ENCODE measurements at places on chromosomes 6 and 20.

DNA sequence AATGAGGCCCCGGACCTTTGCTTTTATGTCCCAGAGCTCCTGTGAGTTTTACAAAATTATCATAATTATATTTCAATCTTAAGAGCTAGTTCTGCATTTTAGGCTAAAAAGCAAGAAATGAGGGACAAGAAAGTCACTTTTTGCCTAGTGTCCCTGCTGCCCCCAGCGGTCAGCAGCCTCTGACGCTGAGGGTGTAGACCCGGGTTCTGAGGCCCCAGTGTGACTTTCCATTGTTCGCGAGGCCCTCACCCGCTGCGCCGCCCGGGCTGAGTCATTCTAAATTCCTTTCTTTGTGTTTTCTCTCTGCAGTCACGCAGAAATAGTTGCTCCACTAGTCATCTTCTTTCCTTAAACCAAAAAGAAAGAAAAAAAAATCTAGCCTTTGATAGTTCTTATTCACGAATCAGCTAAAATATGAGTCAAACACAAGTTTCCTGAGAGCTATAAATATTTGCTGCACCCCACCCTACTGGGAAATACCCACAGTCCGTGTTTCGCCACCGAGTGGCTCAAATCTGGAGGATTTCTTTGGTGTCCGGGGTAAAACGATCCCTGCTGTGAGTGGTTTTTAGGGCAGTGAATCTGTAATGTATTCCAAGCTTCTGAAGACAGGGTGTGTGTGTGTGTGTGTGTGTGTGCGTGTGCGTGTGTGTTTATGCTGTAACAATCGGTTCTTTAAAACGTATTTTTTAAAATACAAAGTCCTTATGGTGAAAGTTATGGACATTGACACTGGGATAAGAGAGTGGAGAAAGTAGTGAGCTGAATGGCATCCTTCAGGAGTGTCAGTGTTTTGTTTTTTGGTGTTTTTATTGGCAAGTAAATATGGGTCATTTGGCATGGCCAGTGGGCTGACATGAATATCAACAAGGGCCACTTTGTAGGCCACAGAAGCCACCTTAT, 59.7 kb upstream of the EEF1A1 start:
- no peaks in the 10 kb centered on the region for H3K36me3 ChIP-seq
- H3K4me1 ChIP-seq, result no peaks in the 10 kb centered on the region
- H3K4me3 ChIP-seq, result peak overlapping the region; percentile 40
- H3K27ac ChIP-seq, result peak overlapping the region; percentile 85
- peak; percentile 92 for DNase-seq
- no peaks in the 10 kb centered on the region for H3K27me3 ChIP-seq

GRCh38 chr20:5080384-5080877, 39.3 kb downstream of the PCNA start:
- peak; percentile 83 for DNase-seq
- H3K27me3 ChIP-seq, result no peaks in the 10 kb centered on the region
- peaks cover 4% of the 10 kb centered on the region for H3K4me1 ChIP-seq
- H3K4me3 ChIP-seq, result no peak overlapping the region

DNA sequence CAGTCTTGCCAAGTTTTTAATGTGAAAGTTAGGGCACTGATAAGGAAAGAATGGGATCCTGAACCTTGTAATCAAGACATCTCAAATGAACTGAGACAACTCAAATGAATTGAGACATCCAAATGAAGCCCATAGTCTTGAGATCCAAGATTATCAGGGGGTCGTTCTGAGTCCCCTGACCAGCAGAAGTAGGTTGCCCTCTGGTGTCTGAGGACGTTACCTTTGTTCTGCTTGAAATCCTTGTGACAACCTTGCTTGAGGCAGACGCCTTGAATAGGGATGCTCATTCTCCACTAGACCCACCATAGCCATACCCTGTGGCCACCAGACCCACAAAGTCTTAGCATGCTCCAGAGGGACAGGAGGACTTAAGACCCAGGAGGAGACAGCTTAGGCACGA, 37.7 kb downstream of the ZBTB9 start:
- H3K27ac ChIP-seq, result no peak overlapping the region
- no peaks in the 10 kb centered on the region for H3K36me3 ChIP-seq
- DNase-seq, result no peak
- H3K4me3 ChIP-seq, result no peak overlapping the region

DNA sequence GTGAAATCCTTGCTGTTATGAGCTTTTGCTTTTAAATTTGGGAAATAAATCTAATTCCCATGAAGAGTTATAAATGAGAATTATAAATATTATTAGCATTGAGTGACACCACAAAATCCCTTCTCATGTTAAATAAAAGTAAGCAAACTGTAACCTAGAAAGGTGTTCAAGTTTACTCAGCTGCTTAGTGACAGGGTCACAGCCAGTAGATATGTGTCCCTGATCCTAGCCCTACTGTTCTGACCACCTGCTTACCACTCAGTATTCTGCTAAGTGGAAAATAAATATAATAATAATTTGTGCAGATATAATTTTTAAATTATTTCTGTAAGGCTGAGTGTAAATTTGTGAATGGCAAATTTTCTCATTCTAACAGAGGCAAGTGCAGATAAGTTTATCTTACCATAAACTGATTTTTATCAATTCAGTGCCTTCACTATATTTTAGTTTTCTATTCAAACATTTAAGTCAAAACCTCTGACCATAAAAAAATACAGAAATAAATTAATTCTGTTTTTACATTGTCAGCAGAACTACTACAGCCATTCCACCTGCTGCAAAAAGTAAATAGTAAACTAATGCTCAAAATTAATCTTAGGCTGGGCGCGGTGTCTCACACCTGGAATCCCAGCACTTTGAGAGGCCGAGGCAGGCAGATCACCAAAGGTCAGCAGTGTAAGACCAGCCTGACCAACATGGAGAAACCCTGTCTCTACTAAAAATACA, 118.2 kb downstream of the TENT5A start:
- no peak overlapping the region for H3K4me3 ChIP-seq
- no peaks in the 10 kb centered on the region for H3K36me3 ChIP-seq
- no peaks in the 10 kb centered on the region for H3K27me3 ChIP-seq
- DNase-seq, result no peak

GRCh38 chr20:52805296-52805571, 166.9 kb upstream of the TSHZ2 start:
- no peak for DNase-seq
- H3K27me3 ChIP-seq, result no peaks in the 10 kb centered on the region
- H3K27ac ChIP-seq, result no peak overlapping the region

DNA sequence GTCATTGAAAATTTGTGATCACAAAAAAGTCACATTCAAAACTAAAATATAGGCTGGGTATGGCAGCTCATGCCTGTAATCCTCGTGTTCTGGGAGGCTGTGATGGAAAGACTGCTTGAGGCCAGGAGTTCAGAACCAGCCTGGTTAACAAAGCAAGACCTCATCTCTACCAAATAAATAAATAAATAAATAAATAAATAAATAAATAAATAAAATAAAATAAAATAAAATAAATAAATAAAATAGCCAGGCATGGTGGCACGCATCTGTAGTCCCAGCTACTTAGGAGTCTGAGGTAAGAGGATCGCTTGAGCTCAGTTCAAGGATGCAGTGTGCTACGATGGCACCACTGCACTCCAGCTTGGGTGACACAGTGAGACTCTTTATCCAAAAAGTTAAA, 343.1 kb upstream of the RUNX2 start:
- no peak for DNase-seq
- H3K4me3 ChIP-seq, result no peak overlapping the region
- no peaks in the 10 kb centered on the region for H3K27me3 ChIP-seq
- H3K36me3 ChIP-seq, result no peaks in the 10 kb centered on the region

DNA sequence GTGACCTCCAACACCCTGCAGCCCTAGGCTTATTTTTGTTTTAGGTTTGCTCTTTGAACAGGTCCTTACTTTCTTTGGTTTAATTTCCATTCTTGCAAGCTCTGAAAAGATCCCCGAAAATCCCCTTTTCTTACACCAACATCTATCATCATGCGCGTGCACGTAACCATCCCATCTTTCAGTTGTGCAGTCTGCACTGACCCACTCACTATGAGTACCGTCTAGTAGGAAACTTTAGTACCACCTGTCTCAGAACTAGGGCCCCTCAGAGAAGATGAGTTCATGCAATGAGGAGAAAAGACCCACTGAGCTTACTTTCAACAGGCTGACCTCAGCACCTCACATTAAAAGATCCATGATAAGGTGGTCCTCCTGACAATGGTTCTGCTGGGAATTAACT, 120.6 kb upstream of the AGPAT4 start:
- no peaks in the 10 kb centered on the region for H3K27me3 ChIP-seq
- H3K4me3 ChIP-seq, result no peak overlapping the region
- no peaks in the 10 kb centered on the region for H3K4me1 ChIP-seq

DNA sequence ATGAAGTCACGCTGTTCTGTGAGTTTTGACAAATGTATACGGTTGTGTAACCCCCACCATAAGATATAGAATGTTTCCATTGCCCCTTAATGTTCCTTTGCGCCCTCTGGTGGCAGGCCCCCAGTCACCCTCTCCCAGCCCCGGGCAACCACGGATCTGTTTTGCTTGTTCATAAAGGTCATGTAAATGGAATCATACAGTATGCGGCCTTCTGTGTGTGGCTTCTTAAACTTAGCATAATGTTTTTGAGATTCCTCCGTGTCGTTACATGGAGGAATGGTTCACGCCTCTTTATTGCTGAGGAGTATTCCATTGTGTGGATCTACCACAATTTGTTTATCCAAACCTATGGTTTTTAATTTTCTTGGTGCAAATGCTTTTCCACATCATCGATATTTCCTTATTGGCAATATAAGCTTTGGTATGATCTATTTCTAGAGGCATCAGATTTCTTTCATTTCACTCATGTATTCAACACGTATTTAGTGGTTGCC, 28.4 kb downstream of the LYRM2 start:
- no peaks in the 10 kb centered on the region for H3K27me3 ChIP-seq
- DNase-seq, result peak; percentile 78
- no peak overlapping the region for H3K4me3 ChIP-seq
- peaks cover 26% of the 10 kb centered on the region for H3K36me3 ChIP-seq
- H3K27ac ChIP-seq, result no peak overlapping the region

GRCh38 chr20:46293084-46293483, 15.2 kb downstream of the CDH22 start:
- no peak overlapping the region for H3K4me3 ChIP-seq
- no peaks in the 10 kb centered on the region for H3K36me3 ChIP-seq
- H3K27me3 ChIP-seq, result no peaks in the 10 kb centered on the region
- H3K4me1 ChIP-seq, result no peaks in the 10 kb centered on the region
- no peak overlapping the region for H3K27ac ChIP-seq

DNA sequence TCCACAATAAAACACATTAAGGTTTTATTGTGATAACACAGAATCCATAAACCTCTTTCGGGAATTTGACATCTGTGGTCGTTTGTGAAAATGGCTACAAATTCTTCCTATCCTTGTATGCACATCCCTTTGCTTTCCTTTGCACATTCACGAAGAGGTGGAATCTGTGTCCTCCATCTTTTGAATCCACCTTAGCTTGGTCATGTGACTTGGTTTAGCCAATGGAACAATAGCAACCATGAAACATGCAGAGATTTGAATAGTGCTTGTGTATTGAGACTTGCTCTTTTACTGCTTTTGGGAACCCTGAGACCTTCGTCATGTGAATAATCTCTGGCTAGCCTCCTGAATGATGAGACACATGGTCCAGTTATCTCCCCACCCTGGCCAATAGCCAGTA, 49.7 kb upstream of the NOP56 start:
- DNase-seq, result no peak
- no peaks in the 10 kb centered on the region for H3K36me3 ChIP-seq
- H3K27ac ChIP-seq, result no peak overlapping the region
- no peaks in the 10 kb centered on the region for H3K27me3 ChIP-seq

- no peaks in the 10 kb centered on the region for H3K4me1 ChIP-seq
- DNase-seq, result no peak
- H3K36me3 ChIP-seq, result no peaks in the 10 kb centered on the region
- no peaks in the 10 kb centered on the region for H3K27me3 ChIP-seq
- no peak overlapping the region for H3K4me3 ChIP-seq
- no peak overlapping the region for H3K27ac ChIP-seq
Measured at GRCh38 chr6:39517756-39518155, 195.3 kb upstream of the KCNK16 start.

- H3K36me3 ChIP-seq, result no peaks in the 10 kb centered on the region
- no peak overlapping the region for H3K4me3 ChIP-seq
- no peaks in the 10 kb centered on the region for H3K4me1 ChIP-seq
- no peak overlapping the region for H3K27ac ChIP-seq
Measured at GRCh38 chr20:39829661-39830060, 859.4 kb downstream of the MAFB start.

- no peaks in the 10 kb centered on the region for H3K36me3 ChIP-seq
- H3K4me3 ChIP-seq, result no peak overlapping the region
- H3K27ac ChIP-seq, result no peak overlapping the region
- no peaks in the 10 kb centered on the region for H3K4me1 ChIP-seq
- no peak for DNase-seq
Measured at GRCh38 chr6:158516098-158516497, 43.8 kb upstream of the TMEM181 start.
